Activated CD4-positive, alpha-beta T cell treated with anti-CD3 and anti-CD28 coated beads, Interleukin-2, amount 10 ng/mL, durations not matched to agents 7 days and 5 days (primary cell): ENCODE measurements at places on chromosomes 6 and 20.

GRCh38 chr6:152201120-152201519 is 393.6 kb downstream of the ESR1 start:
- no peaks in the 10 kb centered on the region for H3K27me3 ChIP-seq
- H3K4me3 ChIP-seq = no peak overlapping the region
- H3K4me1 ChIP-seq = peaks cover 10% of the 10 kb centered on the region
- peaks cover 77% of the 10 kb centered on the region for H3K36me3 ChIP-seq
- H3K27ac ChIP-seq = no peak overlapping the region

GRCh38 chr6:15462717-15463525 is 199.9 kb downstream of the DTNBP1 start:
- no peak overlapping the region for H3K27ac ChIP-seq
- H3K4me1 ChIP-seq = peaks cover 24% of the 10 kb centered on the region
- peaks cover 3% of the 10 kb centered on the region for H3K36me3 ChIP-seq
- H3K4me3 ChIP-seq = no peak overlapping the region
- H3K27me3 ChIP-seq = no peaks in the 10 kb centered on the region

- H3K4me1 ChIP-seq = peaks cover 69% of the 10 kb centered on the region
- H3K36me3 ChIP-seq = peaks cover 4% of the 10 kb centered on the region
- H3K27me3 ChIP-seq = no peaks in the 10 kb centered on the region
- DNase-seq = peak; percentile 49
Measured at GRCh38 chr6:119312875-119313338, 36.7 kb downstream of the MAN1A1 start.

DNA sequence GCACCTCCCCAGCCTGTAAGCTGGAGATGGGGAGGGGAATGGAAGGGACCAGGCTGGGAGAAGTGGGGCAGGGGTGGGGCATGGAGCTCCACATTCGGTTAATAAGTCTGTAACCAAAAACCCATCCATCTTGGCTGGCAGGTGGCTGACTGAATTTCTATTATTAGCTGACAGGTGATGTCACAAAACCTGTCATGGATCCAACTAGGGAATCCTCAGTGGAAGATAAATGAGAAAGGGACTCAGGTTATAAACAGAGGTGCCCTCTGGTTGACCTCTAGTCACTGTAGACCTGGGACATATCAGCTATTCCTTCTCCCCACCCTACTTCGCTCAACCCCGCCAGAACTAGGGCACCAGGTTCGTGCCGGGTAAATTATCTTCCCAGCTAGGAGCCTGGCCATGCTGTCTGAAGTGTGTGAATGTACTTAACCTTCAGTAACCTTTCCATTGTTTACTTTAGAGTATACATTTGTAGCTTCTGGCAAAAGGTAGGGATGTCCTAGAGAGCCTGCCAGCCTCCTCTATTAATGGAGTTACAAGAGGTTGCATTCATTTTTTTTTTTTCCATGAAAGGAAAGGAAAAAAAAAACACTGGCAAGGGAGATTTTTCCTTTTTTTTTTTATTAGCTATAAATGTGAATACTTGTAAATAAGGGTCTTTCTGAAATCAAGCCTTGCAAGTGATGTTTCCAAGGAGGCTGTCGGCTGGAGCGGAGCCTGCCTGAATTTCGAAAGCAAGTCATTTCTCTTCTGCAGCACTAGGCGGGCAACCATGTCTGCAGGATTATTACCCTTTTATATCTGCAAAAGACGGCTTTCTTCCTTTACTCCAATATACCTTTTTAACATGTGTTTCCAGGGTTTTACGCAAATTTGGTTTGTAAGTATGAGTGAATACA is 135.9 kb downstream of the TMEM242 start:
- peaks cover 33% of the 10 kb centered on the region for H3K36me3 ChIP-seq
- H3K27ac ChIP-seq = no peak overlapping the region
- no peak overlapping the region for H3K4me3 ChIP-seq
- no peak for DNase-seq

DNA sequence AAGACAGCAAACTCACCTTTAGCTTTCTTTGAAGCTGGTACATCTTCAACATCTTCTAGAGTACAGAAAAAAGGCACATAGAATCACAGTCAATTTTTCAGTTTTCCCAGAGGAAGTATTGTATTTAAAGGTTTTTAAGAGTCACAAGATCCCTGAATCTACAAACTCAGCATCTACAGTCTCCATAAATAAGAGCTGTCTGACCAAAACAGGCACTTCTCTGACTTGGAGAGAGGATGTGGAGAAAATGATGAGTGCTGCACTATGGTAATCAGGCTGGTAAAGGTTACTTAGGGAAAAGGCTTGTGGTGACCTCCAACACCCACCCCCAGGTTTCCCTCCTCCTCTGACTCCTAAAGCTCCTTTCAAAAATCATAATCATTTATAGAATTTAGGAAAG is 228.0 kb downstream of the CLVS2 start:
- no peaks in the 10 kb centered on the region for H3K4me1 ChIP-seq
- no peaks in the 10 kb centered on the region for H3K36me3 ChIP-seq
- H3K27me3 ChIP-seq = no peaks in the 10 kb centered on the region
- H3K4me3 ChIP-seq = no peak overlapping the region

GRCh38 chr6:45595010-45595851 is 217.5 kb upstream of the SUPT3H start:
- no peak for DNase-seq
- H3K4me1 ChIP-seq = peaks cover 49% of the 10 kb centered on the region
- peaks cover 14% of the 10 kb centered on the region for H3K36me3 ChIP-seq
- no peaks in the 10 kb centered on the region for H3K27me3 ChIP-seq

- peaks cover 4% of the 10 kb centered on the region for H3K27me3 ChIP-seq
- H3K4me3 ChIP-seq = no peak overlapping the region
- no peak overlapping the region for H3K27ac ChIP-seq
Measured at GRCh38 chr20:20816969-20817755, 104.7 kb upstream of the RALGAPA2 start.

DNA sequence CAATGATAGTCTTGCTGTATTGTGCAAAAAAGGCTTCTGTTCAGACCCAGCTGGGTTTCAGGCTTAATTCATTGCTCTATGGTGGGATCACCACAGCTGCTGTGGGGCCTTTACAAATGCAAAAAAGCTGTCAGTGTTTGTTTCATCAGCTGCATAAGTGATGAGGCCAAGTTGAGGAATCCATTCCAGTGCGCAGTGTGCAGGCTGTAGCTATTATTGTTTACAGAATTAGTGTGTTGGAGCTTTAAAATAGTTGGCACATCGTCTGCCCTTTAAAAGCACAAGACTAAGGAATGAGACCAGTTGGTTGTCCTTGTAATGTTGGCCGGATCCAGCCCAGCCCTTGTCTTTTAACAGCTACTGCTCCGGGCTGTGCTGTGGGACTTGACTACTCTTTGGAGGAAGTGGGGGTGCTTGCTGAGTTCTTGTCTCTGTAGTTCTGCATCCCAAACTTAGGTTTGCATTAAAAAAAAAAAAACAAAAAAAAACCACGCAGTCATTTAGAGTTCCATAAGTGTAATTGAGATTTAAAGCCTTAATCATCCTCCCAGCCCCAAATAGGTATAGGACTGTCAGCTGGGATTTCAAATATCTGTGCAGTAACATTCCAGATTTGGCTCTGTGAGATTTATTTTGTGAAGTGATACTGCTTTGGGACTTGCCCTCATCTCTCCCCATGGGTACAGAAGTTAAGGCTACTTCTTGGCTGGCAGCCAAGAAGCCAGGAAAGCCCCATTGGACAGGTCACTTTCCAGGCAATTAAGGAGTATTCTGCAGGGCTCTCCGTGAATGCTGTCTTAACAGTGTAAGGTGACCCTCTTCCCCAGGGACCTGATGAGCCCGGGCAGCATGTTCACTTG is 19.3 kb downstream of the JARID2 start:
- H3K27ac ChIP-seq = peak overlapping the region; percentile 31
- no peak for DNase-seq
- H3K4me1 ChIP-seq = peaks cover 88% of the 10 kb centered on the region

- H3K27ac ChIP-seq = no peak overlapping the region
- no peak for DNase-seq
- H3K27me3 ChIP-seq = no peaks in the 10 kb centered on the region
- H3K4me1 ChIP-seq = no peaks in the 10 kb centered on the region
Measured at GRCh38 chr20:61643656-61644377, 391.8 kb downstream of the CDH4 start.

- no peak overlapping the region for H3K4me3 ChIP-seq
- peaks cover 7% of the 10 kb centered on the region for H3K4me1 ChIP-seq
- H3K27ac ChIP-seq = no peak overlapping the region
- H3K27me3 ChIP-seq = no peaks in the 10 kb centered on the region
- H3K36me3 ChIP-seq = peaks cover 34% of the 10 kb centered on the region
- no peak for DNase-seq
Measured at GRCh38 chr6:157200611-157201010, 122.7 kb downstream of the TMEM242 start.

DNA sequence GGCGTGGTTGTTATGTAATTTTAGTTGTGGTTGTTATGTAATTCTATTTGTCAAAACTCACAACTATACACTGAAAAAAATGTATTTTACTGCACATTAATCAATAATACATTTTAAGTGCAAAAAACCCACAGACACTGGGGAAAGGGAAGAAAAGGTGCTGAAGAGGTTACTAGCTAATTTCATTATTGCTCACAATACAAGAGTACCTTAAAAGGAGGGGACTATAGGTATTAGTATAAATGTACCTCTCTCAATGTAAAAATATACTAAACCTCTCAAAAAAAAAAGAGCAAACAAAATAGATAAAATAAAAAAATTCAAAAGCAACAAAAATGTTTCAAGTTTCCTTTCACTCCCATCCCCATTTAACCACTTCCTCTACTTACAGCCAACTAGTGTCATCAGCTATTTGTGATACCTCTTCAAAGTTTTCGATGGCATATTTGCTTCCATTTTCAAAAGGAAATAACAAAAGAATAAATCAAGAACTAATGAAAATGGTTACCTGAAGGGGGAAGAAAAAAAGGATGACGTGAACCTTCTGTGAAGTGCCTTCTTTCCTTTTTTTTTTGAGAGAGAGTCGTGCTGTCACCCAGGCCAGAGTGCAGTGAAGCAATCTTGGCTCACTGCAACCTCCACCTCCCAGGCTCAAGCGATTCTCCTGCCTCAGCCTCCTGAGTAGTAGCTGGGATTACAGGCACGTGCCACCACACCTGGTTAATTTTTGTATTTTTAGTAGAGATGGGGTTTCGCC is 30.2 kb downstream of the RANBP9 start:
- peaks cover 56% of the 10 kb centered on the region for H3K36me3 ChIP-seq
- H3K27ac ChIP-seq = peak overlapping the region; percentile 94
- DNase-seq = peak; percentile 22
- H3K4me3 ChIP-seq = peak overlapping the region; percentile 60
- H3K27me3 ChIP-seq = no peaks in the 10 kb centered on the region

GRCh38 chr6:135902756-135903331 is 51.3 kb downstream of the PDE7B start:
- H3K27me3 ChIP-seq = no peaks in the 10 kb centered on the region
- peaks cover 13% of the 10 kb centered on the region for H3K4me1 ChIP-seq
- no peaks in the 10 kb centered on the region for H3K36me3 ChIP-seq
- H3K27ac ChIP-seq = no peak overlapping the region
- no peak overlapping the region for H3K4me3 ChIP-seq

- peaks cover 2% of the 10 kb centered on the region for H3K36me3 ChIP-seq
- DNase-seq = no peak
- H3K4me1 ChIP-seq = peaks cover 12% of the 10 kb centered on the region
- no peak overlapping the region for H3K4me3 ChIP-seq
- no peaks in the 10 kb centered on the region for H3K27me3 ChIP-seq
Measured at GRCh38 chr20:5067877-5068645, 51.7 kb downstream of the PCNA start.

GRCh38 chr6:132304891-132305305 is 96.4 kb downstream of the MOXD1 start:
- H3K36me3 ChIP-seq = no peaks in the 10 kb centered on the region
- peaks cover 9% of the 10 kb centered on the region for H3K27me3 ChIP-seq
- H3K4me3 ChIP-seq = no peak overlapping the region
- H3K4me1 ChIP-seq = no peaks in the 10 kb centered on the region
- DNase-seq = no peak

GRCh38 chr6:68951270-68951669 is 316.2 kb downstream of the ADGRB3 start:
- DNase-seq = no peak
- no peaks in the 10 kb centered on the region for H3K4me1 ChIP-seq
- H3K27me3 ChIP-seq = no peaks in the 10 kb centered on the region
- H3K27ac ChIP-seq = no peak overlapping the region

DNA sequence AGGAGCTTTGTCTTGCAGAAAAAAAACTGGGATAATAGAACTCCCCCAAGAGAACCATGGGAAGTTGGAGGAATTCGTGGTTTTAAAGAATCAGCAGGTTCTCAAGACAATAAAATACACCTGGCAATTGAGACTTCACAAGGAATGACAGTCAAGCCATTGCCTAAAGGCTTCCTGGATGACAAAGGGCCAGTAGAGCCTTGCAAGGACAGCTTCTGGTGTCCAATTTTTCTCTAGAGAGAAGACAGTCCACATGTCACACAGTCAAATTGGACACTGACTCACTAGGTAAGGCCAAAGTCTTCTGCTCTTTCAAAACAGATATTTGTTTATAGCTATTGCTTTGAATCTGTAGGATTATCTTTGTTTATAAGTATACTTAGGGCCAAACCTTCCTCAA is 80.3 kb upstream of the BMP5 start:
- no peak overlapping the region for H3K4me3 ChIP-seq
- no peaks in the 10 kb centered on the region for H3K27me3 ChIP-seq
- no peak overlapping the region for H3K27ac ChIP-seq
- no peaks in the 10 kb centered on the region for H3K36me3 ChIP-seq
- H3K4me1 ChIP-seq = no peaks in the 10 kb centered on the region

- H3K4me3 ChIP-seq = no peak overlapping the region
- peaks cover 19% of the 10 kb centered on the region for H3K4me1 ChIP-seq
- H3K36me3 ChIP-seq = no peaks in the 10 kb centered on the region
Measured at GRCh38 chr6:3320238-3320811, 61.6 kb downstream of the PSMG4 start.

GRCh38 chr6:143003676-143004075 is 57.0 kb upstream of the AIG1 start:
- no peak overlapping the region for H3K27ac ChIP-seq
- H3K27me3 ChIP-seq = no peaks in the 10 kb centered on the region
- no peak overlapping the region for H3K4me3 ChIP-seq
- no peak for DNase-seq
- no peaks in the 10 kb centered on the region for H3K36me3 ChIP-seq
- no peaks in the 10 kb centered on the region for H3K4me1 ChIP-seq

DNA sequence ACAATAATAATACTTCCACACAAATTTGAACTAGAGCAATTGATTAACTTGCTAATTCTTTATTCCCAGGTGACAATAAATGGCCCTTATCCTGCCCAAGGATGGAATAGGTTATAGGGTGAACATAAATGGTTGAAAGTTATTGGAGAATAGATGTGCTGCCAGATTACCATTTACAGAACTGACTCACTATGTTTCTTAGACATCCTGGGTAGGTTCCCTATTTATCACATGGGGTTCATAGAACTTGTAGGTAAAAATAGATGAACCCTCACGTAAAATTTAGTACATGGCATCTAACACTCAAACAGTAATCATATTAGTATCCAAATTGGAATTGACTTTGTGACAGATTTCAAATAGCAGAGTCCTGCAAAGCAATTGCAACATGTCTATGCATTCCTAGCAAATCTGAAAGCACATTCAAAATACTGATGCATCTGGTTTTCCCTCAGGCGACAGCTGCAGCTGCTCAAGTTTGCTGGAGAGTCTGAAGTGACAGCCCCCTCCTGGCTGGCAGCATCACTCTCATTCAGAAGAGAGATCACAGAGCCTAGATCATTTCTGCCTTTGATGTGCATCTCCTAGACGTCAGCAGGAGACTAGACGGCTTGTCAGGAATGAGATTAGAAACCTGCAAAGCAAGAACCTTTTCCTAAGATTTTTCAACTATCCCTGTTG is 80.2 kb upstream of the RNF217 start:
- H3K4me3 ChIP-seq = no peak overlapping the region
- H3K36me3 ChIP-seq = no peaks in the 10 kb centered on the region
- H3K27ac ChIP-seq = no peak overlapping the region
